ENCODE measurements at places on chromosomes 6 and 20. TPM values are rescaled to one million over a fixed set of nuclear protein-coding genes. Genes with fewer than 3 reads are reported as not detected.
A peak's percentile ranks its signal among the peaks of the same experiment; 100 is the strongest.

- H3K4me3 ChIP-seq = no peak overlapping the region
- H3K36me3 ChIP-seq = no peaks in the 10 kb centered on the region
- no peak overlapping the region for H3K27ac ChIP-seq
- H3K4me1 ChIP-seq = no peaks in the 10 kb centered on the region
- no peak for DNase-seq
Measured at GRCh38 chr6:113813142-113813541, 44.0 kb upstream of the MARCKS start.

GRCh38 chr6:69846312-69846711, 20.0 kb upstream of the COL19A1 start:
- H3K4me3 ChIP-seq = no peak overlapping the region
- DNase-seq = no peak
- no peaks in the 10 kb centered on the region for H3K36me3 ChIP-seq
- no peak overlapping the region for H3K27ac ChIP-seq

GRCh38 chr6:111657146-111657545, 51.5 kb upstream of the TRAF3IP2 start:
- H3K27ac ChIP-seq = no peak overlapping the region
- no peak overlapping the region for H3K4me3 ChIP-seq
- H3K4me1 ChIP-seq = peaks cover 46% of the 10 kb centered on the region

- no peak overlapping the region for H3K27ac ChIP-seq
- no peak for DNase-seq
- H3K27me3 ChIP-seq = no peaks in the 10 kb centered on the region
Measured at GRCh38 chr20:44004306-44004915, 89.8 kb downstream of the TOX2 start.

GRCh38 chr6:44935693-44936300, 392.3 kb upstream of the RUNX2 start:
- DNase-seq = no peak
- no peak overlapping the region for H3K4me3 ChIP-seq
- H3K4me1 ChIP-seq = no peaks in the 10 kb centered on the region
- H3K27ac ChIP-seq = no peak overlapping the region
- H3K36me3 ChIP-seq = no peaks in the 10 kb centered on the region

GRCh38 chr20:62968378-62969178, 16.1 kb downstream of the SLC17A9 start:
- no peak overlapping the region for H3K27ac ChIP-seq
- H3K4me3 ChIP-seq = no peak overlapping the region
- H3K36me3 ChIP-seq = no peaks in the 10 kb centered on the region
- H3K27me3 ChIP-seq = peaks cover 12% of the 10 kb centered on the region

DNA sequence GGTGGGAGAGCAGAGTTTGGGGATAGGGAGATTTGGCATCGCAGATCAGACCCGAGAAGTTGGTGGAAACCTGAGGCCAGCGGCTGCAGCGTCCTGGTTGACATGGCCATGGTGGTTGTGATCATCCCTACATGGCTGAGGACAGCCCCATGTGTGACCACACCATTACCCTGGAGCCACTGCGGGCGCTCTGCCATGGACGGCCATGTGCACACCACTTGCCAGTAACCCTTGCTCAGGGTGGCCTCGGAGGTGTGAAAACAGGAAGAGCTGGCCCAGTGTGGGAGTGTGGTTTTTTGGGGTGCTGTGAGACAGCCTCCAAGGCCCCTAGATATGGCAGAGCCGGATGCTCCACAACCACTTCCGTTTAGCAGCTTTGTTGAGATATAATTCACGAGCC, 64.4 kb downstream of the TMEM242 start:
- no peak overlapping the region for H3K4me3 ChIP-seq
- DNase-seq = no peak
- H3K27ac ChIP-seq = no peak overlapping the region
- no peaks in the 10 kb centered on the region for H3K36me3 ChIP-seq

DNA sequence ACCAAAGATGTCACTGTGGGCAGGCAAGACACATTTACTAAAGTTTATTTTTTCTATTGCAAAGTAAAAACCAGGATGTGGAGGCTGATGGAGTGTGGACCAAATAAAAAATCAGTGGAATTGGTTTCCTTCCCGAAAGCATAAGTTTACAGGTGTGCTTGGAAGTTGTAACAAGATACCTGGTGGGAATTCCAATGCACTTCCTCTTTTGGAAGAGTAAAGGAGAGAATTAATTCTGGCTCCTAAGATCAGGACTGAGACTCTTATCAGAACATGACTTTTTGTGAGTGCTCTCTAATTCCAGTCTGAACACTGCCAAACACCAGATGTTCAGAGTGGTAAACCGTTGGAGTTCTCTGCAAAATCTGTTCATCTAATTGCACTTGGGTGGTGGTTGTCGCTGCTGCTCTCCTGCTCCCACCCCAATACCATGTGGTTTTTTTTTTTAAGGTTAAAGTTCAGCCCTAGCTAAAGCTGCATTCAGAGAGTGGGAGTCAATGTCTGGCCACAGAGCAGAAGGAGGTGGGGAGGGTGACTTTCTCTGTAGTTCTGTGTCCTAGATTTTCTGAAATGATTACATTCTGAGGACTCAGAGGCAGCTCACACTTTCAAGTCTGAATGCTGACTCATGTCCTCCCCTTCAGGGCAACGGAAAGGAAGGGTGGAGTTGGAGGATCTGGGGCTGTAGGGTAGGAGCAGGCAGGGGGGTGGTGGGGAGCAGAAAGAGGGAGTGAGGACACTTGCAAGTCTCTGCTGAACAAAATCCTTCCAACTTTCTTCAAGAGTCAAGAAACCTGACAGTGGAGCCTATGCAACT, 275.8 kb upstream of the PRDM1 start:
- no peak overlapping the region for H3K4me3 ChIP-seq
- H3K4me1 ChIP-seq = peaks cover 9% of the 10 kb centered on the region
- no peaks in the 10 kb centered on the region for H3K27me3 ChIP-seq

DNA sequence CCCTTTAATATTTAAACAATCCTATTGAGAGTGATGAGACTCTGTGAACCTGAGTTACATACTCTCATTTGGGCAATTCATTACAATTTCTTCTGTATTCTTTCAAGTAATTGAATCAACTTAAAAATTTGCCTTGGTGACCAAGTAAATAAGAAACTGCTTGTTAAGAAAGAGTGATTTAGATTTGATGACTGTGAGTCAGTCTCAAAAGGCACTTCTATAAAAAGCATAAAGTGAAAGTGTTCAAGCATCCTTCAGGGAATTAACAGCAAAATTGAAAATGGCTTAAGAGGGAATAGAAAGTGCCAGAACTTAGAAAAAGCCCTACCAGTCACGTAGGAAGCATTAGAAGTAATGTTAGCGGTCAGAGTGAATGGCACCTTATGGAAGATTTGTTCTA, 654.7 kb downstream of the EPM2A start:
- no peak overlapping the region for H3K27ac ChIP-seq
- no peaks in the 10 kb centered on the region for H3K4me1 ChIP-seq
- DNase-seq = no peak
- no peak overlapping the region for H3K4me3 ChIP-seq
- no peaks in the 10 kb centered on the region for H3K27me3 ChIP-seq

- no peak overlapping the region for H3K4me3 ChIP-seq
- DNase-seq = peak; percentile 73
- peak overlapping the region; percentile 93 for H3K27ac ChIP-seq
Measured at GRCh38 chr20:62900692-62901584, 25.4 kb downstream of the DIDO1 start.

- H3K4me1 ChIP-seq = no peaks in the 10 kb centered on the region
- H3K36me3 ChIP-seq = no peaks in the 10 kb centered on the region
- H3K4me3 ChIP-seq = no peak overlapping the region
- H3K27me3 ChIP-seq = no peaks in the 10 kb centered on the region
Measured at GRCh38 chr20:57882451-57883161, 172.8 kb upstream of the PMEPA1 start.

DNA sequence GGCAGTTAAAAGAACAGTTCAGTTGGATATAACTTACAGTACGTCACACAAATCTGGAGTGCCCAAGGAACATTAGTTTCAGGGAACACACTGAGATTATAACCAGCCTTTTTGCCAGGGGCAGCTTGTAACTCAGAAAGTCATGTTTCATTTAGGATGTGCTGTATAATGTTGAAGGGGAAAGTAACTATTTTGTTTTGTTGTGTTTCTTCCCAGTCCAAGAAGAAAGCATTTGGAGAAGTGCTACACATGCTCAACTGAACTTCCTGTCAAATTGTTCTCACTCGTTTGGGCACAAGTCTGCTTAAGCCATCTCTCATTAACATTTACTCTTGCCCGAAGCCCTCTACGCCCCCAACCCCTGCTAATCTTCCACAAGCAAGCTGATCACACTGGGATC, 157.9 kb downstream of the BTBD9 start:
- H3K4me3 ChIP-seq = no peak overlapping the region
- peaks cover 23% of the 10 kb centered on the region for H3K4me1 ChIP-seq
- no peaks in the 10 kb centered on the region for H3K27me3 ChIP-seq
- no peak overlapping the region for H3K27ac ChIP-seq

DNA sequence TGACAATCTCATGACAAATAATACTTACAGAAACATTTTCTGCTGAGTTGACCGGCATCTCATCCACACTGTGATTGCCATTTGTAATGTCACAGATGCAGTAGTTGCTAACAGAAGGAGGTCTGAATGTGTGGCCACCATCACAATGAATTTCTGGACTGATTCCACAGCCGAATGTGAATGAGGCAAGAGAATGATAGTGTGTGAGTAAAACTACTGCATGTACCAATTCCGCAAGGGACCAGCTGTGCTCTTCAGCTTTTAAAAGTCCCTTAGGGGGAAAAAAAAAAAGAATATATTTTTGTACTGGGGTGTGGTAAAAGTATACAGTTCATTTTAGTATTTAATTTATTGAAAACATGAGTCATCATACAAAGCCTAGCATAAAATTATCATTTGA, 96.2 kb downstream of the SESN1 start:
- H3K27me3 ChIP-seq = no peaks in the 10 kb centered on the region
- H3K27ac ChIP-seq = no peak overlapping the region
- no peaks in the 10 kb centered on the region for H3K4me1 ChIP-seq
- H3K36me3 ChIP-seq = peaks cover 5% of the 10 kb centered on the region
- H3K4me3 ChIP-seq = no peak overlapping the region

GRCh38 chr6:134730013-134730412, 219.9 kb downstream of the ALDH8A1 start:
- peak; percentile 61 for DNase-seq
- H3K36me3 ChIP-seq = no peaks in the 10 kb centered on the region
- peaks cover 9% of the 10 kb centered on the region for H3K4me1 ChIP-seq
- no peak overlapping the region for H3K4me3 ChIP-seq
- no peaks in the 10 kb centered on the region for H3K27me3 ChIP-seq
- no peak overlapping the region for H3K27ac ChIP-seq

DNA sequence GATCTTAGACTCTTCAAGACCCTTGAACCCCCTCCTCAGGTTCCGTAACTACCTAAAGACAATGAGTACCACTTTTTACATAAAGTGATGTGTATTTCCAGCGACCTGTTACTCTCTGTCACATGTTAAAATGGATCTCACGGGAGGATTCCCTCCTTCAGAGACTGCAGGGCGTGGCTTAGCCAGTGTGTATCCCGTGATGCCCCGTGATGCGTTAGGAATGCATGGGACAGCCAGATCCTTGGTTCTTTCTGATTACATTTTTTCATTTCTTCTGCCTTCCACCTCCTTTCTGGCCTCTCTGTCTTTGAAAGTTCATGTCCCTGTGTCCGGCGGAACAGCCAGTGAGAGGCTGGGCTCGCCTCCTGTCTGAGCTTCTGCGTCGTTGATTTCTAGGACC, 155.5 kb downstream of the TMEM242 start:
- H3K36me3 ChIP-seq = no peaks in the 10 kb centered on the region
- H3K27me3 ChIP-seq = no peaks in the 10 kb centered on the region
- H3K27ac ChIP-seq = no peak overlapping the region
- no peak overlapping the region for H3K4me3 ChIP-seq
- H3K4me1 ChIP-seq = peaks cover 9% of the 10 kb centered on the region

- H3K4me1 ChIP-seq = peaks cover 16% of the 10 kb centered on the region
- H3K27me3 ChIP-seq = peaks cover 19% of the 10 kb centered on the region
- no peak overlapping the region for H3K4me3 ChIP-seq
- no peak overlapping the region for H3K27ac ChIP-seq
Measured at GRCh38 chr6:142950291-142950690, 5.3 kb upstream of the HIVEP2 start.

Gene PAK5
- 1.1 TPM for total RNA-seq

Gene TRERF1
- 20.6 TPM for total RNA-seq

Gene RAB44
- not detected for total RNA-seq

Gene PHACTR2
- 44.7 TPM for total RNA-seq

Gene ULBP2
- 1.1 TPM for total RNA-seq

Gene DDX43
- total RNA-seq = 0.35 TPM

Gene FAM209A
- total RNA-seq = not detected

Gene ZC2HC1B
- not detected for total RNA-seq

Gene SLC17A4
- total RNA-seq = not detected

Gene STMND1
- not detected for total RNA-seq

All from GM23338 (cell line).